ENCODE measurements at places on chromosomes 6 and 20. TPM values are rescaled to one million over a fixed set of nuclear protein-coding genes. Genes with fewer than 3 reads are reported as not detected.

Gene TFAP2D
- not detected for total RNA-seq

Gene ACSS1
- total RNA-seq, result 19.5 TPM

Gene RAB44
- 0.21 TPM for total RNA-seq

Gene MATN4
- total RNA-seq, result 0.21 TPM

Gene MUC22
- not detected for total RNA-seq

Measured in ascending aorta (tissue), 2 donors.